ENCODE measurements at places on chromosomes 1 and 21. TPM values are rescaled to one million over a fixed set of nuclear protein-coding genes. Genes with fewer than 3 reads are reported as not detected.
A peak's percentile ranks its signal among the peaks of the same experiment; 100 is the strongest.

DNA sequence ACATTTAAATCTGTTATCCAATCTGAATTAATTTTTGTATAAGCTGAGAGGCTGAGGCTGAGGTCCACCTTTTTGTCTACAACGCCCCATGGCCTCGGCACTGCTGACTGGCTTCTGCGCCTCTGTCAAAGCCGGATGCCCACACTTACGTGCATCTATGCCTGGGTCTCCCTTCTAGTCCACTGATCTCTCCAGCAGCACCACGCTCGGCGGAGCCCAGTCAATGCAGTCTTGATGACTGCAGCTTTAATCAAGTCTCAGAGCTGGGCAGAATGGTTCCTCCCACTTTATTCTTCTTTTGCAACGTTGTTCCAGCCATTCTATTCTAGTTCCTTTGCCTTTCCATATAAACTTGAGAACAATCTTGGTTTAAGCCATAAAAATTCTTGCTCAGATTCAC is 9.4 kb downstream of the PRDM15 start:
- DNase-seq: no peak
- H3K4me3 ChIP-seq: no peak overlapping the region
- H3K27me3 ChIP-seq: no peaks in the 10 kb centered on the region
- peaks cover under 1% of the 10 kb centered on the region for H3K4me1 ChIP-seq
- no peaks in the 10 kb centered on the region for H3K36me3 ChIP-seq

- no peak for DNase-seq
- H3K4me3 ChIP-seq: no peak overlapping the region
- H3K4me1 ChIP-seq: peaks cover 14% of the 10 kb centered on the region
Observed at GRCh38 chr1:85054664-85055063, 6.4 kb upstream of the MCOLN3 start.

DNA sequence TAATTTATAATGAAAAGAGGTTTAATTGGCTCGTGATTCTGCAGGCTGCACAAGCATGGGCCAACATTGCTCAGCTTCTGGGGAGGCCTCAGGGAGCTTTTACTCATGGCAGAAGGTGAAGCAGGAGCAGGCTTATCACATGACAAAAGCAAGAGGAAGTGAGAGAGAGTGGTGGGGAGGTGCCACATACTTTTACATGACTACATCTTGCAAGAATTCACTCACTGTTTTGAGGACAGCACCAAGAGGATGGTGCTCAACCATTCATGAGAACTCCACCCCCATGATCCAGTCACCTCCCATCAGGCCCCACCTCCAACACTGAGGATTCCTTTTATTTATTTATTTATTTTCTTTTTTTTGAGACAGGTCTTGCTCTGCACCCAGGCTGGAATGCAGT is 5.5 kb upstream of the PLEKHM2 start:
- H3K36me3 ChIP-seq: no peaks in the 10 kb centered on the region
- H3K27ac ChIP-seq: no peak overlapping the region
- H3K4me3 ChIP-seq: no peak overlapping the region
- H3K27me3 ChIP-seq: no peaks in the 10 kb centered on the region

FOXD2 gene
- total RNA-seq: 0.44 TPM

GRCh38 chr1:84265867-84266266 is 35.6 kb upstream of the SAMD13 start:
- no peaks in the 10 kb centered on the region for H3K27me3 ChIP-seq
- no peak for DNase-seq
- no peaks in the 10 kb centered on the region for H3K36me3 ChIP-seq
- no peaks in the 10 kb centered on the region for H3K4me1 ChIP-seq

- peak overlapping the region; percentile 94 for H3K27ac ChIP-seq
- DNase-seq: peak; percentile 63
- peaks cover 15% of the 10 kb centered on the region for H3K36me3 ChIP-seq
- no peaks in the 10 kb centered on the region for H3K27me3 ChIP-seq
Observed at GRCh38 chr1:93773049-93773838, 91.6 kb upstream of the BCAR3 start.

LCK gene
- not detected for total RNA-seq

DNA sequence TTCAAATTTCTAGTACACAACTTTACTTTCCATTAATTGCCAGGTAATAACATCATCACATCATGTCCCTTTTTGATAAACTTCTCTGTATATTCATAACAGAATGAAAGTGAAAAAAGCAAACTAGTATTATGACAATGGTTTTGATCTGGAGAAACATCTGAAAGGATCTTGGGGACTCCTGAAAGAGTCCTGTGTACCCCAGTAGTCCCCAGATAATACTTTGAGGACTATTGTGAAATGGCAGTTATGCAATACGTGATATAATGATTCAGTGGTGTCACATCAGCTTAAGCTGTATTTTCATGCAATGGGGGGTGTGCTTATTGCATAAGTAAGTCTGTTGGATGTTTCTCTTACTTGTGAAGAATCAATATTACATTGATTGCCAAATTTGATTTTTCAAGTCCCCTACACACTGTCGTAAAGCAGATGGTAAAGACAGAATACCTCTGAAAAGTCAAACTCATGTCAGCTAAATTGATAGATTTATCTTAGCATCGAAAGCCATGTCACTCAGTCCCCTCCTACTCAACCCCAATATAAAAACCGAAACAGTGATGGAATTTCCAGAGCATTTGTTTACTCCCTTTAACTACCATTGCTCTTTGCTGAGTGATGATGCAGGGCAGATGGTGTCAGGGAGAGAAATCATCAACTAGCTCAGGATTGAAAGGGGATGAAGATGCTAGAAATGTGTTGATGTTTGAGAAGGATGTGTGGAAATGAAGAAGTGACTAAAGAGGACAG is 146.7 kb upstream of the C1orf105 start:
- peaks cover 22% of the 10 kb centered on the region for H3K4me1 ChIP-seq
- peak overlapping the region; percentile 35 for H3K27ac ChIP-seq
- no peaks in the 10 kb centered on the region for H3K36me3 ChIP-seq
- no peaks in the 10 kb centered on the region for H3K27me3 ChIP-seq
- no peak overlapping the region for H3K4me3 ChIP-seq

All from MCF 10A (cell line).